ENCODE measurements at places on chromosomes 5 and 9. TPM values are rescaled to one million over a fixed set of nuclear protein-coding genes. Genes with fewer than 3 reads are reported as not detected.

DNA sequence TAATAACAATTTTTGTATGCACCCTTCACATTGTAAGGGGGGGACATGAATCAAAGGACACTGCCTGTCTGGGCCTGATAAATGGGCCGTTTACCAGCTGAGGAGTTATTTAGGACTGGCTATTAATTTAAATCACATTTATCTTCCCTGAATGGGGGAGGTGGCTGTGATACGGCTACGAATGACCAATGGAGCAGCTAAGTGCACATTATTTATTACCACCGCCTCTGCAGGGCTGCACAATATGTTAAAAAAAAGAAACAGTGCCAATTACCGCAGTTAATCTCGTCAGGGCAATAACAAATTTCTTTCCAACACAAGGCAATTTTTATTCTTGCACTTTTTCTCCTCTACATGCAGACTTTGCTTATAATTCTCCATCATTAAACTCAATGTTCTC, 318.4 kb downstream of the IRX2 start:
- H3K36me3 ChIP-seq = no peaks in the 10 kb centered on the region
- H3K4me1 ChIP-seq = no peaks in the 10 kb centered on the region
- H3K4me3 ChIP-seq = no peak overlapping the region
- DNase-seq = no peak
- no peak overlapping the region for H3K27ac ChIP-seq

DNA sequence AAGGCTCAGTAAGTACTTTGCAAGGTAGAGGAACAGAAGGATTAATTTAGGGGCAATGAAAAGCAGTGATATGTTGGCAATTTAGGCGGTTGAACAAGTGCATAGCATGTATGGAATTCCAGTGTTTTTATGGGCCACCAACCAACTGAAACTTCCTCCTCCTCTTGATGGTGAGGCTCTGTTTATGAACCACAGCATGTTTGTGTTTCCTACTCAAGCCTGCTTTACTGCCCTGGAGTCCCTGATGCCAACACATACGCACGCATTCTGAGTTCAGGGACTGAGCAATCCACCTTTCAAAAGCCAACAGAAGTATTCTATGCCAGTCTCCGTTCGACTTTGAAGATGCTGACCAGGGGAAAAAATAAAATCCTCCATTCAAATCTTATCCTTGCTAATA, 417.5 kb downstream of the EFNA5 start:
- H3K27me3 ChIP-seq = peaks cover 7% of the 10 kb centered on the region
- H3K36me3 ChIP-seq = no peaks in the 10 kb centered on the region
- no peak overlapping the region for H3K4me3 ChIP-seq
- peaks cover 4% of the 10 kb centered on the region for H3K4me1 ChIP-seq

DNA sequence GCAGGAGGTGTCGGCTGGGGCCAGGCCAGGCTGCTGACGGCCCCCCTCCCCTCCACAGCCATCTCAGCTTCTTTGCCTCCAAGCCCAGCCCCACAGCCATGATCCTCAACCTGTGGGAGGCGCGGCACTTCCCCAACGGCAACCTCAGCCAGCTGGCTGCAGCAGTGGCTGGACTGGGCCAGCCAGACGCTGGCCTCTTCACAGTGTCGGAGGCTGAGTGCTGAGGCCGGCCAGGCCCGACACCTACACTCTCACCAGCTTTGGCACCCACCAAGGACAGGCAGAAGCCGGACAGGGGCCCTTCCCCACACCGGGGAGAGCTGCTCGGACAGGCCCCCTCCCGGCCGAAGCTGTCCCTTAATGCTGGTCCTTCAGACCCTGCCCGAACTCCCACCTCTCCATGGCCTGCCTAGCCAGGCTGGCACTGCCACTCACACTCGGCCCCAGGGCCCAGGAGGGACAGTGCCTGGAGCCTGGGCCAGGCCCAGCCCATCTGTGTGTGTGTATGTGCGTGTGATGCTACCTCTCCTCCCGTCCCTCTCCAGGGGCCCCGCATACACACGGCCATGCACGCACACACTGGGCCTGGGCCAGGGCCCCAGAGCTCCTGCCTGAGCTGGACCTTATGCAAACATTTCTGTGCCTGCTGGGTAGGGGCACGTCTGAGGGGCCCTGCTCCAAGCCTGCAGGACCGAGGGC, 19.3 kb downstream of the HK3 start:
- H3K27me3 ChIP-seq = peaks cover 20% of the 10 kb centered on the region
- no peak overlapping the region for H3K27ac ChIP-seq
- no peak for DNase-seq
- H3K36me3 ChIP-seq = no peaks in the 10 kb centered on the region
- H3K4me3 ChIP-seq = no peak overlapping the region
- H3K4me1 ChIP-seq = peaks cover 10% of the 10 kb centered on the region

- peaks cover 60% of the 10 kb centered on the region for H3K4me1 ChIP-seq
- peak overlapping the region; percentile 34 for H3K27ac ChIP-seq
- no peak for DNase-seq
- H3K4me3 ChIP-seq = no peak overlapping the region
- peaks cover 11% of the 10 kb centered on the region for H3K36me3 ChIP-seq
- no peaks in the 10 kb centered on the region for H3K27me3 ChIP-seq
Measured at GRCh38 chr9:79630521-79631403, 59.0 kb downstream of the TLE4 start.

DNA sequence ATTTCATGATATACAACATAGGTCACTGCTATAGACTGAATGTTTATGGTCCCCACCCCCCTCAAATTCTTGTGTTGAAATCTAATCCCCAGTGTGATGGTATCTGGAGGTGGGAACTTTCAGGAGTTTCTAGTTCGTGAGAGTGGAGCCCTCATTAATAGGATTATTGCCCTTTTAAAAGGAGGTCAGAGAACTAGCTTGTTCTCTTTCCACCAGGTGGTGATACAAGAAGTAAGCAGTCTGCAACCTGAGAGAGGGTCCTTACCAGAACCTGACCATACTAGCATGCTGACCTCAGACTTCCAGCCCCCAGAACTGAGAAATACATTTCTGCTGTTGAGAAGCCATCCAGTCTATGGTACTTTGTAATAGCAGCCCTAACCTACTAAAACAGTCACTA, 33.3 kb downstream of the TMEM161B start:
- H3K36me3 ChIP-seq = peaks cover 28% of the 10 kb centered on the region
- H3K27ac ChIP-seq = no peak overlapping the region
- no peak for DNase-seq
- no peak overlapping the region for H3K4me3 ChIP-seq

DNA sequence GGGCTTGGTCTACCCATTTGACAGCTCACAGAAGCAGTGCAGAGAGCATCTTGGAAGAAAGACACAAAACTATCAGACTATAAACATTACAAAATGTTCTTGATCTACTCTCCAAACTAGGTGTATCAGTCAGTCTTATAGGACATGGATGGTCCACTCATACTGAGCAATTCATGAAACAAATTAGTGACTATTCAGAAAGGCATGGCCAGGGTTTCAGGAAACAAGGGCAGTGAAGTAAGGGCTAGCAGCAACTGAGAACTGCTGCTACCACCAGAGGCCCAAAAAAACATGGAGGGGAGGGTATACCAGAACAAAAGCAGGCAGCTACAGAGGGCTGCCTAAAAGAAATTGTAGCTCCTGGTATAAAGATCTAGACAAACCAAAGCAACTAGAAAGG, 287.0 kb downstream of the PIK3R1 start:
- H3K27ac ChIP-seq = no peak overlapping the region
- no peaks in the 10 kb centered on the region for H3K27me3 ChIP-seq
- no peaks in the 10 kb centered on the region for H3K36me3 ChIP-seq
- DNase-seq = no peak
- H3K4me3 ChIP-seq = no peak overlapping the region

DNA sequence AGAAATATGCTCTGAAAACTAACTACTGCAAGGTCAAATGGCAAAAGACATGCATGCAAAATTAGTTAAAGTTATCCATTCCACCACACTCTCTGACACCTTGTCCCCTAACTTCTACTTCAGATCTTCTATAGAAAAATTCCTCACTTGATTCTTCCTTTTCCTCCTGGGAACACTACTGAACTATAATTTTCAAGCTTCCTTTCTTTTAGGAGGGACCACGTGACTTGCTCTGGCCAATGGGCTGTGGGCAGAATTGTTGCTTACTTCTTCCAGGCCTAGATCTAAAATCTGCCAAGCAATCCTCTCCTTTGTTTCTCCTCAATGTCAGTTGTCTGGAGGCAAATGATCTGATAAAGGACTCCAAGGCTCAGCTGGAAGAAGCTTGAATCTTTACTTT, 441.0 kb downstream of the CDK5RAP2 start:
- H3K27me3 ChIP-seq = peaks cover 3% of the 10 kb centered on the region
- no peak for DNase-seq
- no peak overlapping the region for H3K4me3 ChIP-seq
- H3K27ac ChIP-seq = no peak overlapping the region
- H3K36me3 ChIP-seq = no peaks in the 10 kb centered on the region
- peaks cover 2% of the 10 kb centered on the region for H3K4me1 ChIP-seq

The C5orf34 gene
- total RNA-seq = 14.4 TPM

The ADRA1B gene
- not detected for total RNA-seq

The INSL6 gene
- not detected for total RNA-seq

The ANAPC2 gene
- total RNA-seq = 38.4 TPM

- no peak for DNase-seq
- no peak overlapping the region for H3K27ac ChIP-seq
- H3K4me3 ChIP-seq = no peak overlapping the region
- H3K4me1 ChIP-seq = no peaks in the 10 kb centered on the region
- peaks cover 2% of the 10 kb centered on the region for H3K27me3 ChIP-seq
Measured at GRCh38 chr5:156188016-156188415, 138.9 kb upstream of the SGCD start.

DNA sequence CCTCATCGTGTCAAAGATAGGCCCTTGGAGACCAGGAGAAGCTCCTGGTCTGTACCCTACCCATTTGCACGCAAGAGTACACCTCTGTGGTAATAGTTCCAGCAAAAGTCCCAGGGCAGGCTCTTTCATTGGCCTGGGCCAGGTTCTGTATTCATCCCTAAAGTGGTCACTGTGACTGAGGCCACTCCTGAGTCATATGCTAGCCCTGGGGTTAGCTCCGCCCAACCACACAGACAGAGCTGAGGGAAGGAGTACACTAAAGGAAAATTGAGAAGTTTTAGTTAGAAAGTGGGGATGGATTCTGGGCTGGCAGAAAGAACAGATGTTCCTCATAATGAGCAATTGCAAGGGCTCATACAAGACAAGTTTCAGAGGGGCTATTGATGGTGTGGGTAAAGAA, 206.7 kb downstream of the ARHGAP26 start:
- peak overlapping the region; percentile 85 for H3K27ac ChIP-seq
- H3K27me3 ChIP-seq = no peaks in the 10 kb centered on the region
- H3K4me3 ChIP-seq = no peak overlapping the region
- no peak for DNase-seq

- no peak overlapping the region for H3K27ac ChIP-seq
- H3K4me3 ChIP-seq = no peak overlapping the region
- peaks cover 8% of the 10 kb centered on the region for H3K27me3 ChIP-seq
- no peaks in the 10 kb centered on the region for H3K36me3 ChIP-seq
Measured at GRCh38 chr5:36658038-36658756, 51.8 kb downstream of the SLC1A3 start.

DNA sequence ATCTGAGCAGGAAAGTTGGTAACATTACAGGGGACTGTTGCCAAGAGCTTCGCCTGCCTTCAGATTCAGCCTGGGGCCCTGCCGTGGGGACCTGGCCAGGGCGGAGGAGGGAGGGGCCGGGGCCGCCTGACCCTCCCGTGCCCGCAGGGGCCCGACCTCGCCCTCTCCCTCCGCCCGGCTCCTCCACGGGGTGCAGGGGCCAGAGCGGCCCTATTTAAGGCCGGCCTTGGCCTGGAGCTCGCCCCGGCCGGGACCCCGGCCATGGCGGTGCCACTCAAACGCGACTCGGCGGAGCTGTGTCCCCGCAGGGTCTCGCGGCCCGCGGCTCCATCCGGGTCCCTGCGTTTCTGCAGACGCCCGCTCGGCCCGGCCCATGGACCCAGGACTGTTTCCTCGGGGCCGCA, 757 bp downstream of the TMEM250 start:
- peaks cover 27% of the 10 kb centered on the region for H3K4me1 ChIP-seq
- no peaks in the 10 kb centered on the region for H3K27me3 ChIP-seq
- H3K36me3 ChIP-seq = peaks cover 10% of the 10 kb centered on the region

GRCh38 chr5:2009986-2010914, 127.5 kb upstream of the IRX4 start:
- no peak overlapping the region for H3K27ac ChIP-seq
- H3K4me3 ChIP-seq = no peak overlapping the region
- no peaks in the 10 kb centered on the region for H3K4me1 ChIP-seq
- no peaks in the 10 kb centered on the region for H3K36me3 ChIP-seq

The SLC12A2 gene
- 13.1 TPM for total RNA-seq

The PRELID2 gene
- total RNA-seq = 3.2 TPM
